ENCODE measurements at places on chromosomes 7 and 10.
A peak's percentile ranks its signal among the peaks of the same experiment; 100 is the strongest.

DNA sequence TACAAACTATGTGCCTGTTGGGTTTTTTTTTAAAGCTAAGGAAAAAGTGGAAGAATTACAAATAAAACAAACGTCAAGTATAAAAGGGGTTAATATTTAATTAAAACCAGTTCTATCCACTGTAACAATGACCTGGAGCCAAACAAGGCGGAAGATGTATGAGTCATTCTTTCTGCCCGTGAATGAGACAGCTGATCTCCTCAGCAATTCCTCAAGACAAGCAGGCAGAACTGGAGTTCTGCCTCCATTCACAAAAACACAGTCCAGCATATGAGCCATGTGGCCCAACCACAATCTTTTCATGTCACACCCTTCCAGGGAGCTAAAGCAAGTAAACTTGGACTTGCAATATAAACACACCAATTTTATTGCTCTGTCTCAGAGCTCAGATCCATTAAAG lies 8.4 kb downstream of the ETV1 start:
- peak; percentile 10 for DNase-seq

- no peak for DNase-seq
Observed at GRCh38 chr10:75429159-75429827, 2.1 kb upstream of the LRMDA start.

DNA sequence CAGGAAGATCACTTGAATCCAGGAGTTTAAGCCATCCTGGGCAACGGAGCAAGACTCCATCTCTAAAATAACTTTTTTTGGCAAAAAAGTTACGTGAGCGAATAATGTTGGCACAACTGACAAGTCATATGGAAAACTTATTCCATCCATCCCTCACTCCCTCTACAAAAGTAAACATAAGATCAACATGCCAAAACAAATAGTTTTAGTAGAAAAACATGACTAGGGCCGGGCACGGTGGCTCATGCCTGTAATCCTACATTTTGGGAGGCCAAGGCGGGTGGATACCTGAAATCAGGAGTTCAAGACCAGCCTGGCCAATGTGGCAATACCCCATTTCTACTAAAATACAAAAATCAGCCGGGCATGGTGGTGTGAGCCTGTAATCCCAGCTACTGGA lies 25.6 kb downstream of the SLC25A16 start:
- no peak for DNase-seq

GRCh38 chr10:82826132-82826531 lies 951.1 kb downstream of the NRG3 start:
- DNase-seq, result no peak

GRCh38 chr7:149245744-149246143 lies 6.3 kb downstream of the ZNF212 start:
- no peak for DNase-seq

DNA sequence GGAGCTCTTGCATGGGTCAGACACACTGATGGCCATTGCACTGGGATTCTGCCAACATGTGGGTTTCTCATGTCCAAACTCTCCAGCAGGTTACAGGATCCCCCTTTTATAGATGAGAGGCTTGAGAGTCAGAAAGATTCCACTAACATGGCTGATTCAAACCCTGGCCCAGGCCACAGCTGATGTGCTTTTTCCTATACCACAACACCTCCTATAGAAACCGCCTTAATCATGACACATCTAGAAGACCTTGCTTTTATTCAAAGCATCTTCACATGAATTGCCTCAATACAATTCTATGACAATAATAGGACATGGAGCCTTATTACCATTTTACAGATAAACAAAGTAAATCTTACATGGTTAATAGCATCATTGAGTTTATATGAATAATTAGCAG lies 188.6 kb downstream of the DPY19L1 start:
- DNase-seq, result no peak

GRCh38 chr7:17781491-17782215 lies 158.6 kb downstream of the SNX13 start:
- DNase-seq, result no peak

- peak; percentile 73 for DNase-seq
Observed at GRCh38 chr7:997404-998395, 14.7 kb downstream of the CYP2W1 start.

DNA sequence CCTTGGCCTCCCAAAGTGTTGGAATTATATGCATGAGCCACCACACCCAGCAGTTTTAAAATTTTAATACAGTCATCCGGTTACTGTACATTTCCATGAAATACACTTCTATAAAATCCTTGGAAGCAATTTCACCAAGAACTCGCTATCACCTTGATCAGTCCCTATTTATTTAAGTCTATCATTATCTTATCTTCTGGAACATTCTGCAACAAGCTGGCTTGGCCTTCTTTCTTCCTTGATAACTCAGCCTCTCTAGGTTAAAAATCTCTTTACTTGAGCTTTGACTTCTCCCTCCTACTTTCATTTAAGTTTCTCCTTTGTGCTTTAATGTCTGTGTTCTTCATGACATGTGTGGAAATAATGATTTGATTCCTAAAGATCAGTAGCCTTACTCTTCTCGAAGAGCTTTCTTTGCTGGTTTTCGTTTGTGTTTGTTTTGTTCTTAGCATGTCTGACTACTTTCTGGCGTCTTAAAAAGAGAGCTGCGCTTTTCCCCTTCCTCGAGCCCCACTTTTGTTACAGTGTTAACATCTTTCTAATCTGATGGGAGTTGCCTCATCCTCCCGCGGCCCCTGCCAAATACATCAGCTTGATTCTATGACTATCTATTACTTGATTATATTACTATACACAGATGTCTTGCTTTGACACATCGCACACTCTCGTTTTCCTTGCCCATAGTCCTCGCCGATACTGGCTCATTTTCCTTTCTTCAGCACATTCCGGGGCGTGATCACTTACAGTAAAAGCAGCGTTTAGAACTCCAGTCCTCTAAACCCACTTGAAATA lies 11.1 kb upstream of the CALML5 start:
- no peak for DNase-seq

- no peak for DNase-seq
Observed at GRCh38 chr10:62735464-62736167, 68.9 kb upstream of the ADO start.

- no peak for DNase-seq
Observed at GRCh38 chr7:137073571-137074325, 205.3 kb downstream of the CHRM2 start.

GRCh38 chr10:51972733-51973346 lies 273.4 kb upstream of the CSTF2T start:
- DNase-seq, result no peak

DNA sequence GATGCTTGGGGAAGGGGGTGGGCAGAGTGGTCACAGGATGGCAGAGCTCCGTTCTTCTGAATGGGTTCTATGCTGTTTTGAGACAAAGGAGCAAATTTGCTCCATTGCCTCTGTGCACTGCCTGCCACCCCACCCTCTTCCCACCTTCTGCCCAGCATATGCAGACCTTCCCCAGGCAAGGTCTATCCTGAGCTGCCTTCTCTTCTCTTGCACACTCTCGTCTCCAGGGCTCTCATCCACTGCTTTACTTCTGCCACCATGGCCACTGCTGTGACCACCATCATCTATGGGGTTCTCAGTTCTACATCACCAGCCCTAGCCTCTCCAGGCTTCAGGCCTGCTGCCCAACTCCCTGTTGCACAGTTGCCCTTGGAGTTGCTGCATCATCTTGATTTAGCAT lies 230.4 kb downstream of the TMEM178B start:
- DNase-seq, result no peak

GRCh38 chr7:92330835-92331438 lies 85.2 kb downstream of the ANKIB1 start:
- DNase-seq, result no peak

DNA sequence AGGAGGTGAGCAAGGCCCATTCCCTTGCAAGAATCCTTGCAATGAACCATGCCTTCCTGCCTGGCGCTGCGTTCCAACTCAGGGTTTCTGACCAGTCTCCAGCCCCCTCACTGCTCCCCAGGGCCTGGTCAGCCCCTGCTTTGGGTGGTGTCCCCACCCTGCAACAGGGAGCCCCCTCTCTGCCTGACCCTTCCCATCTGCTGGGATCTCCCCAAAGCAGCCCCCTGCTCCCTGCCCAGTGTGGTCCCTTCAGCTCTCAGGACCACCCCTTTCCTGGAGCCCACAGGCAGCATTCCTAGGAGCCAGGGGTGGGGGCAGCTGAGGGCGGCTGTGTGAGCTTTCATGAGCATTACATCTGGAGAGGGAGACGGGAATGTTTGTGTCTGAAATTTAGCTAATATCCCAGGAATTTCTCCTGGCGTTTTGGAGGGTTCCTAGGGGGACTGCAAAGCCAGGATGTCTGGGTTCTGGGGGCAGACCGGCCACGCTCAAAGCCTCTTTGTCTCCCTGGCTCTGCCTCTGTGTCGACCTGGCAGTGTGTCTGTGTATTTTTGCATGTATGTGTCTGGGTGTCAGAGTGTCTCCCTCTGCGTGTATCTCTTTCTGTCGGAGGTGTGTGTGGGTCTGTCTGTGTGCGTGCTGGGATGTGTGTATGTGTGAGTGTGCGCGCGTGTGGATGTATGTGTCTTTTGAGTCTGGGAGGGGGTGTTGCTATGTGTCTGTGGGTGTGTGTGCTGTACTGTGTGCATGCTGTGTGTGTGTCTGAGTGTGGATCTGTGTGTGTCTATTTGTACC lies 300.5 kb upstream of the ZMIZ1 start:
- DNase-seq, result no peak

- no peak for DNase-seq
Observed at GRCh38 chr7:12888717-12889116, 201.3 kb downstream of the ARL4A start.

- DNase-seq, result no peak
Observed at GRCh38 chr7:49400891-49401550, 372.4 kb upstream of the VWC2 start.

DNA sequence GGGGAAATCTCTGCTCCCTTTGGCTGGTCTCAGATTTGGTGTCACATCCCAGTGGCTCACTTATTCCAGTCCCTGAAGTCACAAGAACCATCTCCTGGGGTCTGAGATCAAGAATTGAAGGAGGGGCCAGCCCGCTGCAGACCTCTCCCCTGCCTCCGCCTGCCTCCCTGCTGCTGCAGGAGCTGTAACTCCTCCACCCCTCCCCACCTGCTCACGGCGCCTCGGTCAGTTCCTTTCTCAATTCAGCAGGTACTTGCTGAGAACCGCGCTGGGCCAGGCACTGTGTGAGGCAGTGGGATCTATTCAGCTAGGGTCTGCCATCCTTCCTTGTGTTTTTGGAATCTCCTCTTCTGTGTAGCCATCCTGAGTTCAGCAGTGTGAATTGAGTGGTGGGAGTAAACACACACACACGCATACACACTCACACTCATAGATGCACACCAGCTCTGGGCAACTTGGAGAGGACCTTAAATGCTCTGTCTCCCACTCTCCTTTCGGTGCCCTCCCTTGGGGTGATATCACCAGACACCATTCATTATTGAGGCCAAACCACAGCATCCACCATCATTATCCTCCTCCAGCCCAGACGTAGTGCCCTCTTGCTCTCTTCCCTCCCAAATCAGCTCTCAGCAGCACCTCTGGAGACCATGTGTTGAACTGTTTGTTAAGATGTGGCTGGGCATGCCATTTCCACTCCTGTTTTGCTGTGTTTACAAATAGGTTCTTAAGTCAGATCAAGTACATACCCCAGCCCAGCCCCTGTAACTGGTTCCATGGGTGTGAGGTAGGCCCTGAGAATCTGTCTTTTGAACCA lies 22.0 kb upstream of the ANKRD2 start:
- no peak for DNase-seq

DNA sequence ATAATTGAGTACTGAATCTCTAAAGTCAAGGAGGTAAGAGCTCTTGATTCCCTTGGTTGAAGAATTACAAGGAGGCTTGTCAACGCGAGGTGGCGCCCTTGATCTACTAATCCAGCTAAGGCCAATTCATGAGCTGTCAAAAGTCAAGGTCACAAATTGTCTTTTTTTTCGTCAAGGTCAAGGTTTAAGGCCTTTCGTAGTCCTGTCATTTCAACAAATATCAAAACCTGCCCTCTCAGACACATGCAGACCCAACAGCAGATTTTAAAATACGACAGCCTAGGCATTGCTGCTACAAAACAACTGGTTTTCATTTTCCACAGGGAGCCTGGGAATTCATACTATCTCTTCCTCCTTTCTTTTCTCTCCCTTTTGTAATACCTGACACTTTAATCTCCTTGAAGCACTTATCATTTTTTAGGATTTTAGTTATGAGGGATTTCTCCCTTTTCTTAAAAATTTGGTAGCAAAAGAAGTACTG lies 3.6 kb downstream of the HOXA13 start:
- DNase-seq, result peak; percentile 77

GRCh38 chr7:54995610-54996363 lies 23.0 kb upstream of the EGFR start:
- DNase-seq, result no peak

GRCh38 chr10:121167534-121168243 lies 316.5 kb downstream of the WDR11 start:
- DNase-seq, result no peak

- DNase-seq, result no peak
Observed at GRCh38 chr7:42214060-42214679, 22.8 kb downstream of the GLI3 start.

GRCh38 chr10:103111918-103112877 lies 80.9 kb downstream of the NT5C2 start:
- DNase-seq, result no peak

DNA sequence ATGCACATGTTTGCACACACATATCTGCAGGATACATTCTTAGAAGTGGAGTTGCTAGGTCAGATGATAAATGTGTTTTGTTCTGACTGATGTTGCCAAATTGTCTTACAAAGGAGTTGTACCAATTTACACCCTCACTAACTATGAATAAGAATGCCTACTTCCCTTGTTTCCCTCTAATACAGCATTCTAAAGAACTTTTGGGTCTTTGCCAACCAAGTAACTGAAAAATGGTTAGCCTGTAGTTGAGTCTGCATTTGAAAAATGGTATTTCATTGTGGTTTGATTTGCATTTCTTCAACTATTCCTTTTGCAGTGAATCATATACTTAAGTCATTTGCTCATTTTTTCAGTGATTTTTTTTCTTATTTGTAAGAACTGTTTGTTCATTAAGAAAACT lies 48.4 kb downstream of the TMEM26 start:
- DNase-seq, result no peak

DNA sequence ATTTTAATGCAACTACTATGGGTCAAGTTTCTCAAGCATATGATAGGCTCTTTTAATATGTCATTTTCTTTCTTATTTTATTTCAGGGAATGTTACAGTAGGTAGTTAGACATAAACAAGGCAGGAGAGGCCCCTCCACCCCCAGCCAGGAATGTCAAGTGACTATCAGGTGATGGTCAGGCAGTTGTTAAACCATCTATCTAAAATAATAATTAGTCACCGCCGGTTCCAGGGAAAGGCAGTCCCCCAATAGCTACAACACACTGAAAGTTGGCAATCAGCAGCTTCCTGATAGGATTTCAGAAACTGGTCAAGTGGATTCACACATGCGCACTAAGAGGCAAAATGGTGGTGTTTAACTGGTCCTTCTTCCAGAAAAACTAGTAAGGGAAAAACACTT lies 9.3 kb downstream of the OLAH start:
- DNase-seq, result no peak

GRCh38 chr10:95518455-95519452 lies 42.4 kb downstream of the SORBS1 start:
- DNase-seq, result no peak
